NCI-H1048 (cell line): ENCODE measurements at places on chromosomes 3 and 15.

DNA sequence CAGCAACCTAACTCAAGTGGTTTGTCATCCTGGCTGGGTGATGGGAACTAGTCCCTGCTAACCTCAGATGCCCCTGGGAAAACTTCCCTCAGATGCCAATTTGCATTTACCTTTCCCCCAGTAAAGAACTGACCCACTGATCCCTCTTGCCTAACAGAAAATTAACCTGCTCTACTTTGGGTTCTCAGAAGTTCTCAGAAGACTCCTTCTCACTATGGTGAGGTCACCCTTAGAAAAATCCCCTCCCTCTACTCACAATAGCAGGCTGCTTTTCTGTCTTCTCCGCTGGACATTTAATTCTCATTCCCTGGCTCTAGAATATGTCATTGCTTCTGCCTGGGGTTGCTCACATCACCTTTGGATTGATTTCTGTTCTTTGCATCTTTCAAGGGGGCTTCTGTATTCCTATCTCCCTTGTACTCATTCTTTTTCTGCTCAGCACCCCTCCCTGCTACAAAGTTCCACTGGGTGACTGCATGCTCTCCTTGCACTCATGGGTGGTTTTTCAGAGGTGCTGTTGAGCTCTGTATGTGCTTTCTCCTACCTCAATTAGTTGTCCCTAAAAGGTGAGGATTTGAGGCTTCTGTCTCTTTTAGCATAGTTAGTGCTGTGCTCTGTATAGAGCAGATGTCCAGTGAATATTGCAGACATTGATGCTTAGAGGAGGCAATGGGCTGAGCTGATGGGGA lies 869 bp downstream of the PLA1A start:
- DNase-seq, result no peak

DNA sequence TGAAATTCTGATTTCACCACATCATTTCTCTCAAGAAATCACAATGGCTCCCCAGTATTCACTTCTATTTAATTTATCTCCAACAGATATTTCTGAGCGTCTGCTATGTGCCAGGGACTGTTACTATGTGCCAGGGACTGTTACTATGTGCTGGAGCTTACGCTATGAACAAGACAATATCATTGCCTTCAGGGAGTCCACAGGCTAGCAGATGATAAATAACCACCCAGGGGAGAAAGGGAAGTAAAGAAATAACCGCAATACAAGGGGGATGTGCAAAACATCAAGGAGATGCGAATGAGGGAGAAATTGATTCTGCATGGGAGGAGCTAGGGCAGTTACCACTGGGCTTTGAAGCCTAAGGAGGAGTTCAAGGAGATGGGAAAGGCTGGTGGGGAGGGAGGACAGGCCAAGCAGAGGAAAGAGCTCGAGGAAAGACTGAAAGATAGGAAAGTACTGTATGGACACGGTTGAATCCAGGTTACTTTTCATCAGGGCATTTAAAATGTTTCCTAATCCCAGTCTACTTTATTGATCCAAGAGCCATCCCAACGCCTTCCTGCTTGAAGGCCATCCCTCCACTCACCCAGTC lies 2.5 kb downstream of the THSD4 start:
- DNase-seq, result no peak

DNA sequence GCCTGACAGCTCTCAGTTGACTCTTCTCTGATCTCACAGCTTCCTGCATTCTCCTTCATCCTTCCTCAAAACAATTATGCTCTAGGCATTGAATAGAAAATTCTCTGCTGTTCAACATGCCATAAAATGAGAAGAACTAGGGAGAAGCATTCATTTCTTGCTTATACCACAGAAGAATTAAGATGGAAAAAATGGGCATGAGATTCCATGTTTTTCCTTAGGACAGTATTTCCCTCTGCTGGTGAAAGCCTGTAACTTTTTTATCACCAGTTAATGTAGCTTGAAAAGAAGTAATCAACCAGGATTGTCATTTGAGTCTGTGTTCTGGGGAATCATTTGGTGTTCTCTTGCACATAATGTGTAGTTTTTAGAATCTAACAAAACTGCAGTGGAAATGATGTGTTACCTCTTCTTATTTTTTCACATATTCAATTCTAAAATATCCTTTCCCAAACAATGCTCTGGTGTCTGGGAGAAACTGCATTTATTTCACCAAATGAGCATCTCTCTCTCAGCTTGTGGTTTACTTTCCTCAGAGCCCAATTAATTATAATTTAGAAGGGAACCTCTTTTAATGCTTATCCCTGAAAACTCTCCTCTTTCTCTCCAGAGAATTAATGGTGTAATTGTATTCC lies 92.8 kb upstream of the DCBLD2 start:
- DNase-seq, result no peak

DNA sequence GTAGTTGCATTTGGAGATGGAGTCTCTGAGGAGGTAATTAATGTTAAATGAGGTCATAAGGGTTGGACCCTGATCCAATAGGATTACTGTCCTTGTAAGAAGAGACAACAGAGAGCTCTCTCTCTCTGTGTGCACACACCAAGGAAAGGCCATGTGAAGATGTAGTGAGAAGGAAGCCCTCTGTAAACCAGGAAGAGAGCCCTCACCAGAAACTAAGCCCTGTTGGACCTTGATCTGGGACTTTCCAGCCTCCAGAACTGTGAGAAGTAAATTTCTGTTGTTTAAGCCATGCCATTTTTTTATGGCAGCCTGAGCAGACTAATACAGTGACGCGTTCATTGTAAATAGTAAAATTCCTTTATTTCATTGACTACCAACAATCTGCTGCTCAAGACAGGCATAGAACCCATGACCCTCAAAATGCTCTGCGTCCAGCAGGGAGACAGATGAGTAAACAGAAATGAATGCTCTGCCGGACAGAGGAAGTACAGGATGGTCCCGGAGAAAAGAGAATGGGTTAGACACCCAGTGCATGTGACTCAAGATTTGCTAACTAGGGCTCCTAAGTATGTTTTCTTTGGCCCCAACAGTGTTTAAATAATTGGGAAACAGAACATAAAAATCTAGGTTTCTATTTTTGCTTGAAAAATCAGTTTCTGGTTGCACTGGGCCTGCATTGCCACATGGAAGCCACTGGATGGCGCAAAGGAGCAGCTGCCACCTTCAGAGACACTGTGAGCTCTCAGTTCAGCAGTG lies 37.9 kb upstream of the TNFAIP8L3 start:
- DNase-seq, result no peak

DNA sequence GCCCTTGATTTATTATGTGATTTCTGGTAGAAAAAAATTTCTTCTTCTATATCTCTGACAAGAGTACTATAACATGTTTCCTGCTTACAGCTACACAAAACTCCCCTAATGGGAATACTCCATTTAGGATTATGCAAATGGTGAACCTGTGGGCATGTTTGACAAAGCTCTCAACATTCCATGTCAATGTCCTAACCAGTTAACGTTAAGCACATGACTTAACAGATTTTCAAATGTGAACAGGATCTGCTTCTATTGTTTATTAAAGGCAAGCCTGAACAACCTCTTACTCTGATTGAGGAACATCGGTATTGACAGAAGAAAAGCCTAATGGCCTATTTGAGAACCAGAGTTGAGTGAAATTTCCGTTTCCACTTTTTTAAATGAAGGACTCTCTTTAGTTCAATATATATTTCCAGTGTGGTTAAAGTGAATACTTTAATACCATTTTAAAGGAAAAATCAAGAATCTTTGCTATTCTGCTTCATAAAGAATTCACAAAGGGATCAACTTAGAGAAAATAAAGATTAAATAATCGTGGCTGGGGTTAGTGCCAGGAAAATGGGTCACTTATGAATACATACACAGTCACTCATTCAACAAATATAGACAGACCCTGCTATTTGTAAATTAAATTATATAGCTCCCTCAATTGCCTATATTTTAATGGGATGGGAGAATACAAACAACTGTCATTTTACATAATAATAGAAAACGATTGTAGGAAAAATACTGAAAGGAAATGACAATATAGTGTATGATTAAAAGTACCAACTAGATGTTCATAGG lies 300.3 kb upstream of the CBLB start:
- peak; percentile 59 for DNase-seq

- DNase-seq, result no peak
These were observed 18.7 kb upstream of the MTMR14 start for GRCh38 chr3:9630550-9631139.

- DNase-seq, result no peak
These were observed 93.1 kb downstream of the ATP10A start for GRCh38 chr15:25770031-25770430.

GRCh38 chr3:10669490-10670048 lies 146.5 kb upstream of the SLC6A11 start:
- no peak for DNase-seq

DNA sequence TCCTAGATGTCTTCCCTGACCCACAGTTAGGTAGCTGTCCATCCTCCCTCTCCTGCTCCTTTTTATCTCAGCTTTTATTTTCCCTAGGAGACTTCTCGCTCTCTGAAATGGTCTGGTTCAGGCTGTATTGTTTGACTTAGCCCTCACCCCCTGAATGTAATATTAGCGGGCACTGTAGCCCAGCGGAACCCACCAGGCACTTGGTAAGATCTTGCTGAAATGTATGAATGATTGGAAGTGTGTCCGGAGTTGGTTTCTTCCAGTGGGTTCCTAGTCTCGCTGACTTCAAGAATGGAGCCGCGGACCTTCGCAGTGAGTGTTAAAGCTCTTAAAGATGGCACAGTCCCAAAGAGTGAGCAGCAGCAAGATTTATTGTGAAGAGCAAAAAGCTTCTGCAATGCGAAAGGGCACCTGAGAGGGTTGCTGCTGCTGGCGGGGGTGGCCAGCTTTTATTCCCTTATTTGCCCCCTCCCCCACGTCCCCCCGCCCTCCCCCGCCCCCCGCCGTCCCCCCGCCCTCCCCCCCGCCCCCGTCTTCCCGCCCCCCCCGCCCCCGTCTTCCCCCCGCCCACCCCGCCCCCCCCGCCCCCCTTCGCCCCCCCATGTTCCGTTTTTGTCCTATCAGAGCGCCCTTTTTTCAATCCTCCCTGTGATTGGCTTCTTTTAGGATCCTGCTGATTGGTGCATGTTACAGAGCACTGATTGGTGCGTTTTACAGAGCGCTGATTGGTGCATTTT lies 694 bp upstream of the EEFSEC start:
- peak; percentile 49 for DNase-seq

- no peak for DNase-seq
These were observed 276.7 kb upstream of the SGO1 start for GRCh38 chr3:20462723-20463122.

DNA sequence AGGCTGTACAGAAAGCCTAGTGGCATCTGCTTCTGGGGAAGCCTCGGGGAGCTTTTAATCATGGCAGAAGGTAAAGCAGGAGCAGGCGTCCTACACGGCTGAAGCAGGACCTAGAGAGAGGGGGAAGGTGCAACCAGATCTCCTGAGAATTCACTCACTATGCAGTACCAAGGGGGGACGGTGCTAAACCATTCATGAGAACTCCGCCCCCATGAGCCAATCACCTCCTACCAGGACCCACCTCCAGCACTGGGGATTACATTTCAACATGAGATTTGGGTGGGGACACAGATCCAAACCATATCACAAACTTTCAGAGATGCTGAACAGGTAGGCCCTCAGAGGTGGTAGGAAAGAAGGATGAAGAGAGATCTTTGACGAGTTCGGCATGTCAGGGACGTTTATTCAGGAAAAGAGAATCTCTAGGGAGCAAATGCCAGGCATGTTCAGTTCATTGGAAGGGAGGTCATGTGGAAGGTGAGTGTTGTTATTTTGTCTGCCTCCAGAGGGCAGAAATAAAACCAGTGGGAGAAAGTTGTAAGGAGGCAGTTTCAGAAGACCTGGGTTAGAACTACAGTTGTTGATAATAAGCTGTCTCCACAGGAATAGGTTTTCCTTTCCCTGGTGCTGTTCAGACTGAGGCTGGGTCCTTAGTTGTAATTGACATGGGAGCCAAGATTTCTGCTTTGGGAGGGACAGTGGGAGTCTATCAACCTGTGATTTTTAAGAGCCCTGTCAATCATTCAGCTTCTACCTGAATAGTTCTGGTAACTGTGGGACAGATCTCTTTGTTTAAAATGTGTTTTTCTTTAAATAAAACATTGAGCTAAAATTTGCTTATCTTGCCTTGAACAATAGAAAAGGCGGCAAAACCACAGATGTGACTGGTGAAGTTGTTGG lies 4.3 kb upstream of the FNDC3B start:
- DNase-seq, result no peak

- no peak for DNase-seq
These were observed 52.0 kb downstream of the ILDR1 start for GRCh38 chr3:121970047-121970446.

- peak; percentile 11 for DNase-seq
These were observed 37.6 kb downstream of the VIPR1 start for GRCh38 chr3:42539871-42540714.

GRCh38 chr15:63371297-63371918 lies 10.2 kb downstream of the CA12 start:
- DNase-seq, result no peak

DNA sequence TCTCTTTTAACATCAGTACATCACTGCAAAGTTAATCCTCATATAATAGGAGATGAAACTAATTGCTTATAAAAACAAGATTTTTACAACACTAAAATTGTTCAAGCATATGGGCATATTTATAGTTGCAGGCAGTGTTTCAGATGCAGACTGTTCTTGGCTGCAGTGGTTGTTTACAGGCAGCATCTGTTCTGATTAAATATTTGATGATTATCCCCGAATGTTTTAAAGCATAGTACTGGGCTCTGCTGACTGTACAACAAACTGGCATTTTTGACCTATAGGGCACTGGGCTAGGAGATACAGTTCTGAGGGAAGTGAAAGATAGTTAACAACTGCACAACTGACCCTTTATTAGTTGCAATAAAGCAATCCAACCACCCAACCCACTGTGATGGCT lies 113.6 kb downstream of the UBE3A start:
- DNase-seq, result no peak

- no peak for DNase-seq
These were observed 35.0 kb downstream of the ACAP2 start for GRCh38 chr3:195407531-195408409.

GRCh38 chr3:190051641-190052040 lies 69.1 kb downstream of the P3H2 start:
- no peak for DNase-seq

GRCh38 chr3:121557426-121557934 lies 10.3 kb upstream of the ARGFX start:
- DNase-seq, result no peak

GRCh38 chr15:35725353-35725752 lies 179.4 kb upstream of the DPH6 start:
- DNase-seq, result no peak

DNA sequence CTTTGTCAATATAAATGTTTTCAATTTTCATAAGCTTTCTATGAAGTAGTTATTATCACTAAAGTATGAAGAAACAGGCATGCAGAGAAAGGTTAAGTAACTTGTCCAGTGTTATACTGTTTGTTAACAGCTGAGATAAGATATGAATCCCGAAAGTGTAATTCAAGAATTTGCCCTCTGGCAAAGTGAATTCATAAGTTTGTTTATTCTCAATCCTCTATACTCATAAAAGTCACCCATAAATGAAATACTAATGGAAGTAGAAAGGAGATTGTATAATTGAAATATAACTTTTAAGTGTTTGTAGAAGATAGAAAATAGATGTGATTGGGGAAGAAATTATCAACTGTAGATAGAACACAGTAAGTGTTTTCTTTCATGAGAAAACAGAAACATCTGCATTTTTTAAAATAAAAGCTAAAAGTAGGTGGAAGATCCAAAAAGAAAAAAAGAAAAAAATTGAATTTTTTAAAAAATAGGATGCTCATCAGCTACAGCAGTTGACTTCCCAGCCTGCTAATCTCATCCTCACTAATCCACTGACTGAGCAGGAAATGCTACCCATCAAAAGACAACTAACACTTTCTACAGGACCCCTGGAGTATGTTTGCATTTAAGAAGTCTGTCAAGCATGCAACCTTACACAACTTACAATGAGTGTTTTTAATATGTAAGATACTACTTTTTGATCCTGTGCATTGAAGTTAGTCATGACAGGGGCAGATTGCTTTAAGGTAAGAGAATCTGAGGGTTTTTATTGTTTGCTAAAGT lies 878.1 kb downstream of the SI start:
- no peak for DNase-seq
